ENCODE measurements at places on chromosomes 6 and 20. TPM values are rescaled to one million over a fixed set of nuclear protein-coding genes. Genes with fewer than 3 reads are reported as not detected.

The BHLHE23 gene
- not detected for total RNA-seq

The CAGE1 gene
- total RNA-seq = not detected

The MCM3 gene
- 118 TPM for total RNA-seq

The DPM1 gene
- 41.4 TPM for total RNA-seq

The ARMC2 gene
- 16.1 TPM for total RNA-seq

DNA sequence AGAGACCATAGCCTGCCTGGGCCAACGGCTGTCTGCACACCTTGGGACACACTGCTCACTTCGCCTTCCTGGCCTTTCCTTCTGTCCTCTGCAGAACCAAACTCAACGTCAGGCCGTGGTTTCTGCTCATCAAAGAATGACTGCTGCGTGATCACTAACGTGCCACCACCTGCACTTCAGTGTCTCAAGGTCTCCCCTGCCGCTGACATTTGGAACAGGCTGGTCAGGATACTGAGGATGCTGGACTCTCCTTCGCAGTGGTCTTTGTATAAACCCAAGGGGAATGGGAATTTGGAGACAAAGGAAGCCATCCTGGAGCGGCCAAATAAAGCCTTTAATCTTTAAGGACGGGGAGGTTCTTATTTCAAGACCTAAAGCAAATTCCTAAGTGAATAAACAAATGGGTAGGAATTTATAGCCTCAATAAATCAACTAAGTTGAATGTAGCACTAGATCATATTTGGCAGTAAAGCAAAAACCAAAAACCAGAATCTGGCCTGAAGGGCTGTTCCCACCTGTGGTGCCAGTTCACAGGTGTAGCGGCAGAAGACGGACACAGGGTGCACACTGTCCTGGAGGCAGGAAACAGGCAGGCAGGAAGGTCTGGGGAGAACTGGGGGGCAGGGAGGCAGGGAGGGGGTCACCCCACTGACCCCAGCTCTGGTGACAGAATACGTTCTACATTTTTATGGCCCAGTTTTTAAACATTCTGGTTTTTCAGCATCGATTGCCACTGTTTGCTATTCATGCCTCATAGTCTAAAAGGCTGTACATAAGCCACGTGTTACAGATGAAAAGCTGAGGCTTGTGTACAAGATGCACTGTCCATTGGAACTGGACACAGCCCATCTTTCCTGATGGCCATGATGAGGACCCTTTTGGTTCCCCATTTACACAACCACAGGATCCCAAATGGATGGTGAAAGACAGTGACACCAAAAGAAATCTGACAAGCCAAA, 36.6 kb downstream of the ABHD12 start:
- H3K27ac ChIP-seq = peak overlapping the region; percentile 91
- no peaks in the 10 kb centered on the region for H3K27me3 ChIP-seq
- peaks cover 4% of the 10 kb centered on the region for H3K36me3 ChIP-seq
- no peak for DNase-seq
- peaks cover 10% of the 10 kb centered on the region for H3K4me1 ChIP-seq

GRCh38 chr20:49560186-49560585, 7.8 kb downstream of the PTGIS start:
- no peak overlapping the region for H3K4me3 ChIP-seq
- H3K4me1 ChIP-seq = peaks cover 2% of the 10 kb centered on the region
- H3K36me3 ChIP-seq = peaks cover 16% of the 10 kb centered on the region
- DNase-seq = no peak
- H3K27me3 ChIP-seq = no peaks in the 10 kb centered on the region

GRCh38 chr20:49594143-49594930, 26.4 kb upstream of the PTGIS start:
- H3K27ac ChIP-seq = no peak overlapping the region
- H3K4me3 ChIP-seq = no peak overlapping the region
- no peaks in the 10 kb centered on the region for H3K36me3 ChIP-seq

GRCh38 chr6:149289192-149289781, 28.2 kb upstream of the TAB2 start:
- no peak for DNase-seq
- H3K27me3 ChIP-seq = peaks cover 19% of the 10 kb centered on the region
- no peak overlapping the region for H3K27ac ChIP-seq

DNA sequence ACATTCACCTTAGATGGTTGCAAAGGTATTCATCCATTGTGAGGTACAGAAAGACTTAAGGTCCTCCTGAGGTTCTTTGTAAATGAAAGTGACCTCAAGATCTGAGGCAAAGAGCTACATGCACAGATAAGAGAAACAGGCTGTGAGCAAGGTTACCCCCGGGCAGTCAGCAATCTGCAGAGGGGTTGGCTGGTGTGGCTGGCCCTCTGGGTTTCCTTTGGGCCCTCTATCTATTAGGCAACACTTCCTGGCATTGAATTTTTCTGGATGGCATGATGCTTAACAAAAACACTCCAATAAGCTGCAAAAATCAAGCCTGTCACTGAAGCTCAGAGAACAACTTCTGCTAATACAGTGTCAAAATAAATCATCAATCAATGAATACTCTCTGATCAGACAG, 48.9 kb upstream of the RALGAPA2 start:
- H3K4me3 ChIP-seq = no peak overlapping the region
- H3K27ac ChIP-seq = no peak overlapping the region
- no peaks in the 10 kb centered on the region for H3K36me3 ChIP-seq
- H3K27me3 ChIP-seq = no peaks in the 10 kb centered on the region

- no peak overlapping the region for H3K4me3 ChIP-seq
- DNase-seq = no peak
- H3K36me3 ChIP-seq = no peaks in the 10 kb centered on the region
Observed at GRCh38 chr20:22071841-22072240, 366.4 kb downstream of the PAX1 start.

GRCh38 chr20:4488407-4489339, 233.0 kb upstream of the PRND start:
- H3K4me1 ChIP-seq = no peaks in the 10 kb centered on the region
- DNase-seq = no peak
- H3K4me3 ChIP-seq = no peak overlapping the region
- H3K36me3 ChIP-seq = no peaks in the 10 kb centered on the region

DNA sequence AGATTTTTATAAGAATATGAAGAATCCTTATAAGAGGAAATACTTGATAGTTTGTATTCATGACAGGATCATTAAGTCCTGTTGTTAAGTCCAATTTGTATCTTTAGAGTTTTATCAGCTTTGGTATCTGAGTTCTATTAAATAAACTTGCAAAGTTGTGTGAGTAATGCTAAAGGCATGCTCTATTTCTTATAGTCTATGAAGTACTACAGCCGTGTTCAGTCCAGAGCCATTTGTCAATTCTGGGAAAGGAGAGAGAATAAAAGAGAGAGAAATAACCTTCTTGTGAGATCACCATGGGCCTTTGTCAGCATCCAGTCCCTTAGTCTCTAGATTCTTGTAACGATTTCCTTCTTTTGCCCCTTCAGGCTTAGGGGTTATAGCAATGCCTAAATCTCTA, 181.2 kb upstream of the POU3F2 start:
- no peak overlapping the region for H3K27ac ChIP-seq
- no peak overlapping the region for H3K4me3 ChIP-seq
- H3K27me3 ChIP-seq = peaks cover 3% of the 10 kb centered on the region
- H3K36me3 ChIP-seq = no peaks in the 10 kb centered on the region
- peaks cover 8% of the 10 kb centered on the region for H3K4me1 ChIP-seq

DNA sequence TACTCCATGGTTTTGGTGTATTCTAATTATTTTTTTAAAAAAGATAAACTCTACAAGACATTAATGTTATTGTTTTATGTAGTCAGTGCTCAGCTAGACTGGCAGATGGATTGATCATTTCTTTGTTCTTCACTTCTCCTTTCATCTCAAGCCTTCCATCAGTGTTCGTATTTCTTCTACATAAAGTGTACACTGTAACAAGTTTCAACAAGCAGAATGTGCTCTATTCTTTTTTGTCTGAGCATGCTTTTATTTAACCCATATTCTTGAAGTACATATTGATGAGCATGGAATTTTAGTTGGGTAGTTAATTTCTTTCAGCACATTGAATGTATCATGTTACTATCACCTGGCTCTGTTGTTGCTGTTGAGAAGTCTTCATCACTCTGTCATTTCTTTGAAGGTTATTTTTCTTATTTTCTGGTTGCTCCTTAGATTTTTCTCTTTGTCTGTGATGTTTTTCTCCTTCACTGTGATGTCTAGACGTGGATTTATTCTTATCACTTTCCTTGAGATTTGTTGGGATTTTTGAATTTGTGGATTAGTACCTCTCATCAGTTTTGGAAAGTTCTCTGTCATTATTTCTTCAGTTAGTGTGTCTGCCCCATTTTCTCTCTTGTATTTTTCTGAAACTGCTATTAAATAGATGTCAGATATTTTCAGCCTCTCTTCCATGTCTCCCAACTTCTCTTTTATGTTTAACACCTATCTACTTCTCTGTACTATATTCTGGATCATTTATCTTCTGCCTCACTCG, 48.5 kb downstream of the TGM2 start:
- DNase-seq = no peak
- no peak overlapping the region for H3K4me3 ChIP-seq
- H3K27ac ChIP-seq = no peak overlapping the region
- H3K36me3 ChIP-seq = no peaks in the 10 kb centered on the region
- no peaks in the 10 kb centered on the region for H3K4me1 ChIP-seq

DNA sequence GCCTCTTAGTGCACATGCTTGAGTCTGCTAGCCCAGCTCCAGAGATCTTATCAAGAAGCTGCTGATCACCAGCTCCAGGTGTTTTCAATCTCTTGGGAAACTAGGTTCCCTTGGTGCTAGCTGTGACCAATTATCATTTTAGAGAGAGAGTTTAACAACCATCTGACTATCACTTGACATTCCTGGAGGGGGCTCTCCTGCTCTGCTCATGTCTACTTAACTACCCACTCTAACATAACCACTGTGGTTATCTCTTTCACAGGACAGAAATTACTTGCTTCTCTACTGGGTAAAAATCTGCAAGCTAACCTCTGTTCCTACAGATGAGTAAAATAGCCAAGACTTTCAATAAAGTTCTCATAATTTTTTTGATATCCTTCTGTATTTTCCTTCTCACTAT, 823.4 kb upstream of the GJE1 start:
- H3K36me3 ChIP-seq = no peaks in the 10 kb centered on the region
- H3K27ac ChIP-seq = no peak overlapping the region
- H3K4me3 ChIP-seq = no peak overlapping the region
- no peak for DNase-seq
- no peaks in the 10 kb centered on the region for H3K4me1 ChIP-seq
- H3K27me3 ChIP-seq = no peaks in the 10 kb centered on the region

DNA sequence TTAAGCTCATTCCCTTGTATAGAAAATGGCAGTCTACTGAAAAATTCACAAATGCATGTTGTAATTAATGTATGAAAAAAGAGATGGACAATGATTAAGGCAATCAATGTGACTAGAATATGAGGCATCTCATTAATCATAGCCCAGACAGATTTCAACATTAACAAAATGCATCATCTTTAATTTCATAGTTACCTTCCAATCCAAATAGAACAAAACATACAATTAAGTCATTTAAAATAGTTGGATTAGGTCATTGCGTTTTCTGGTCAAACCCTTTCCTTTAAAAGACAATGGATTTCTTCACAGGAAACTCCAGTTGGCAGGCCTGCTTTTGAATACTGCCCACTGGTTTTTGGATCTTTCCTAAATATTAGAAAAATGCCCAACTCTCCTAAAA, 203.9 kb downstream of the HAO1 start:
- no peaks in the 10 kb centered on the region for H3K27me3 ChIP-seq
- no peaks in the 10 kb centered on the region for H3K36me3 ChIP-seq
- no peak for DNase-seq
- no peaks in the 10 kb centered on the region for H3K4me1 ChIP-seq

GRCh38 chr6:105330364-105330763, 72.5 kb downstream of the PREP start:
- H3K27ac ChIP-seq = peak overlapping the region; percentile 5
- no peaks in the 10 kb centered on the region for H3K4me1 ChIP-seq
- no peak for DNase-seq
- H3K4me3 ChIP-seq = no peak overlapping the region
- H3K36me3 ChIP-seq = peaks cover 16% of the 10 kb centered on the region

All from progenitor cell of endocrine pancreas (in vitro differentiated cells).